ENCODE measurements at places on chromosomes 11 and 22.

DNA sequence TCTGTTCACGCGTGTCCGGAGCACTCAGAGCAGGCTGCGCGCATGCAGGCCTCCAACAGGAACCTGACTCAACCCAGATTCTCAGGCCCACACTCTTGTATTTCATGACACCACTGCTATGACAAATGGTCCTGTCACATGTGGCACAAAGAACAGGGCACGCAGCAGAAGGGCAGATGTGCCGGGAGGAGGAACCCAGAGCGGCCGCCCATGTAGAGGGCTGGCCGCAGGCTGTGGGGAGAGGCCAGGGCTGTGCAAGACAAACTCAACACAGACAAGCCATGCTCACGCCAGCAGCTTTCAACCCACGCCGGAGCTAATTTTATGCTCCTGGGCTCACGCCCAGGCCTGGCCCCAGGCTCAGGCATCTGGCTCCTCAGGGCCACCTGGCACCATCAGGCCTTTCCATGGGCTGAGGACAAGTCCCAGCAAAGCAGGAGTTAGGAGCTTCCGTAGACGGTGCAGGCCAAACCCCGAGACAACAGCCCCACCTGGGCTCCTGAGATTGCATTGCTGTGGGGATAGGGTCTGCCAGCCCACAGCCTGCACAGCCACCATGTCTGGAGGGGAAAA lies 40.0 kb downstream of the DUSP8 start:
- DNase-seq: no peak

- DNase-seq: no peak
Measured at GRCh38 chr11:65389294-65389980, 3.0 kb downstream of the FRMD8 start.

DNA sequence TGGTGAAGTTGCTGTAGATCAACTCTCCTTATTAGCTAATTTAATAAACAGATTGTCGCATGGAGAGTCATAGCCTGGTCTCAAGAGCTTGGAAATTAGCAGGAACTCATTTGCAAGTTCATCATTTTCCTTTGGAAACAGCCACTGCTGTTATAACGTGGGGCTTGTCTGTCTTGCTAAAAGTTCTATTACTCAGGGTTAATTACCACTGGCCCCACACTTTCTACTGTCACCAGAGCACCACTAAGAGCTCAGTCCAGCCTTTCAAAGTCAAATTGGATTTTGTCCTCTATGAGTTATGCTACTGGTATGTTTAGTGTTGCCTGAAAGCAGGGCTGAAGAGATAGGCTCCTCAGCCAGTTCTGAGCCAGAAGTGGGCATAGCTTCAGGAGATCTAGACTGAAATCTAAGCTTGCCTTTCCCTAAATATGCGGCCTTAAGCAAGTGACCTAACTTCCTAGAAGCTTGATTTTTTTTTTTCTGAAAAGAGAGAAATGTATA lies 292.2 kb downstream of the INSC start:
- no peak for DNase-seq

DNA sequence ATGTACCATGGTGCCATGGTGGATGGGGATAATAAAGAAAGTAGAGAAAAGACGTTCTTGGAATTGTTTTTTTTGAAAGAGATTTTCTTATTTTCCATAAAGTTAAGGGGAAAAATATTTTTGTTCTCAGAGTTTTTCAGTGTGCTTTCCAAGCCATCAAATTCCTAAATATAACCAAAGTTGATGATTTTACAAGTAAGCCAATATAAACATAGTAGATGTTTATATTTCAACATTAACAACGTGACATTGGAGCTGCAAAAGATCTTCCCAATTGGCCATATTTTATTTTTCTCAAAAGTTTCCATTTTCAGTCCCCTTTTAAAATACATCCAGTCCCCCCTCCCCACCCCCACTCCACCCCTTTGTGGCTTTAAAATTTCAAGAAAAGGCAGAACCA lies 80.9 kb upstream of the PICALM start:
- no peak for DNase-seq

DNA sequence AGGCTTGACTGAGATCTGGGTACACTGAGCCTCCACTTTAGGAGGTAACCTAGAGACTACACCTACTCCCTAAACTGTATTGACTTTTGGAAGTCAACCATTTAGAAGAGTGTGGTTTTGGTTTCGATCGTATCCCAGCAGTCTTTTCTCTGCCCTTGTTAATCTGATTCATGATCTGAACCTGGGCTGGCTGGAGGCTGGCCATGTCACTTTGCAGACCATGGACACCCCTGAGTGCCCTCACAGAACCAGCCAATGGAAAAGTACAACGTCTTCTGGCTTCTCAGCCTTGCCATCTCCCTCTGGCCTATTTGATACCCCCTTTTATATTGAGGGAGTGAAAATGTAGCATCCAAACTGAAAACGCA lies 10.8 kb downstream of the EHF start:
- DNase-seq: no peak

- no peak for DNase-seq
Measured at GRCh38 chr11:34583818-34584217, 37.1 kb upstream of the EHF start.

DNA sequence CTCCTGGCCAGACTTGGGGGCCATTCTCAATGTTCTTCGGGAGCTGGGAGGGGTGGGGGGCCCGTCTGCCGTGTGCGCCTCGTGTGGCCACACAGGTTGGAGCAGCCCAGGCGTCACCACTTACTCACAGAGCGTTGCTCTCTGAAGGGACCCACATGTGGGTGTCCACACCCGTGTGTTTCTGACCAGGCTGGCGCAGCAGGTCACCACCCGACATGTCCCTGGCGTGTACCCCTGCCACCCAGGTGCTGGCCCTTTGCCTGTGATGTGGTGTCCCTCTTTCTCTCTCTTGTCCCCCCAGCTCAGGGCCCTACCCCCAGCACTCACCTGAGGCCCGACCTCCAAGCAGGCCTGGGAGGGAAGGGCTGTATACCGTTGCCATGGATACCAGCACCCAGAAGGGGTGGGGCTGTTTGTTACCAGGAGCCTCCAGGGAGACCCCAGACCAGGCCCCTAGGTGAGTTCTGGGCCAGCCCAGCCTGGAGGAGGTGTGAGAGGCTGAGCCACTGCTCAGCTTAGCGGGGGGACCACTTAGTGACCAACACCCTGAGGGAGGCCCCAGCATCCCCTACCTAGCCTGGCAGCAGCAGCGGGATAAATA lies 1.4 kb downstream of the LMNTD2 start:
- DNase-seq: no peak

DNA sequence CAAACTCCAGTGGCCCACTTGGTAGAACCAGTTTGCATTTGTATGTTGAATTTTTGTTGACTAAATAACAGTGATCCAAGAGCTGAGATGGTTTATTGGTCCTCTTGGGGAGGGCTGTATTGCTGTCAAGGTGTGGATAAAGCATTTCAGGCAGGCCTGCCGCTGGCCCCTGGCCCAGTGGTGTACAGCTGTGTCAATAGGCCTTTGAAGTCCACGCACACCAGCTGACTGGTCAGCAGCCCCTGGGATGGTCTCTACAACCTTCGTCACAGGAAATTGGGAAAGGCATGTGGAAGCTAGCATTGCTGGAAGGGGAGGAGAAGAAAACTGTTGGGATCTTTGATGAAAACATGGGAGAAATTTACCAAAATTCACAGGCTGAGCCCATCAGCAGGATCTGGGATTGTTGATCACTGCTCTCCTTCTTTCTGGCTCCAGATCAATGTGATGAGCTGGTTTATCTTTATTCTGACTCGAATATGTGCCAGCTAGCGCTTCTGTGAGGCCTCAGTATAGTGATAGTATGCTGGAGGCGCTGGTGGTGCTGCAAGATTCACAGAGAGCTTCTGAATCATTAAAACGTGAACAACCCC lies 12.5 kb upstream of the E2F8 start:
- DNase-seq: no peak

- DNase-seq: no peak
Measured at GRCh38 chr22:40182231-40182835, 4.6 kb downstream of the TNRC6B start.

DNA sequence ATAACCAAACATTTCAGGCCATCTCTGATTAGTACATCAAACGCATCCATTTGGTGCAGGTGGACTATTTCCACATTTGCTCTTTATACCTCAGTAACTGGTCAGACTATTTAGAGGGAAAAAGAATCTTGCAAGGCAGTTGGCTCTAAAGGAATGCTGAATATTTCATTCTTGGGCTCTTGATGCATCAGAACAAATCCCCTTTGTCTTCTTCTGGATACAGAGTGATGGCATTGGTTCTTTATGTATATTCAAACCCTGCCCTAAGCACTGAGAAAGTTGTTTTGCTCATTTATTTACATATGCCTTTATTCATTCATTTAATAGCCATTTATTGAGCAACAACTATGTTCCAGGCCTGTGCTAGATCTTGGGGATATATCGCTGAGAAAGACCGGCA lies 31.1 kb upstream of the RAB30 start:
- no peak for DNase-seq

DNA sequence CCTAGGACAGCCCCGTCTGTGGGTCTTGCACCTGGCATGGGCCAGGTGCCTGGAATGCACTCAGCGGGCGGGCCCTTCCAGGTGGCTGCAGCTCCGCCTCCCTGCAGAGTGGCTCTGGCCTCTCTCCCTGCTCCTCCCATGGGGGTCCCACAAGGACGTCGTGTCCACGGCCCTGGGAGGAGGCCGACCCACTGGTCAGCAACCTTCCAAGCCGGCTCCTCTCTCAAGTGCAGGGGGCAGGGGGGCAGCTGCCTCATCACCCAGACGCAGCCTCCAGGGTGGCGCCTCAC lies 41.9 kb downstream of the CERK start:
- no peak for DNase-seq

GRCh38 chr11:3203221-3204043 lies 15.2 kb downstream of the MRGPRG start:
- no peak for DNase-seq

DNA sequence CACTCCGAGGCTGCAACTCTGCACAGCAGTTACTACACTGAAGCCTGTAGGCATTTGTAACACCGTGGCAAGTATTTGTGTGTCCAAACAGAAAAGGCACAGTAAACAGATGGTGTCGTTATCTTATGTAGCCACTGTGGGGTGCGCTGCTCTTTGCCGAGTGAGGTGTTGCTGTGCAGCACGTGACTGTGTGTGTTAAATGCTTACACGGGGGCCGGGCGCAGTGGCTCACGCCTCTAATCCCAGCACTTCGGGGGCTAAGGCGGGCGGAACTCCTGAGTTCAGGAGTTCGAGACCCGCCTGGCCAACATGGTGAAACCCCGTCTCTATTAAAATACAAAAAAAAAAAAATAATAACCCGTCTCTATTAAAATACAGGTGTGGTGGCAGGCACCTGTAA lies 11.5 kb downstream of the ZBED4 start:
- no peak for DNase-seq

- DNase-seq: no peak
Measured at GRCh38 chr22:37897807-37898206, 8.3 kb upstream of the MICALL1 start.

DNA sequence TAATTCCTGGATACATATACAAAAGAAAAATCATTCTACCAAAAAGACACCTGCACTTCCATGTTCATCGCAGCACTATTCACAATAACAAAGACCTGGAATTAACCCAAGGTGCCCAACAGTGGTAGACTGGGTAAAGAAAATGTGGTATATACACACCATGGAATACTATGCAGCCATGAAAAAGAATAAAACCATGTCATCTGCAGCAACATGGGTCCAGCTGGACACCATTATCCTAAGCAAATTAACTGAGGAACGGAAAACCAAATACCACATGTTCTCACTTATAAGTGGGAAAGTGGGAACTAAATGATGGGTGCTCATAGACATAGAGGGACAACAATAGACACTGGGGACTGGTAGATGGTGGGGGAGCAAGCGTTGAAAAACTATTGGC lies 4.5 kb downstream of the TRPM5 start:
- no peak for DNase-seq

DNA sequence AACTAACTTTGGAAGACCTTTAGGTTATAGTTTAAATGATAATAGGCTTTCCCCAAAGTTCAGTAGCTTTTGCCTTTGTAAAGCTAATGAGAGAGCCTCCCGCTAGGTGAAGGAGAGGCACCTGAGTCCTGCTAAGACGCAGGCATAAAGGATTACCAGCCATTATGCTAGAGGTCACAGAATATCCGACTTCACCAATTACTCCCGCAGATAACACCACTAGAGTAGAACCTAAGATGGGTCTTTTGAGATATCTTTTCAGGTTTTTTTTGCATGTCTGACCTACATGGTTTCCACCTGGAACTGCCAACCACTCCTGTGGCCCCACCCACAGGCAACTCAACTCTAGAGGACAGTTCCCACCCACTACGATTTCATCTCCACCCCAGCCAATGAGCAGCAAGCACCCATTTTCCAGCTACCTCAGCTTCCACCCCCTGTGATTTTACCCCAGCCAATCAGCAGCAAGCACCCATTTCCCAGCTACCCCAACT lies 314.3 kb downstream of the BRD1 start:
- DNase-seq: no peak

DNA sequence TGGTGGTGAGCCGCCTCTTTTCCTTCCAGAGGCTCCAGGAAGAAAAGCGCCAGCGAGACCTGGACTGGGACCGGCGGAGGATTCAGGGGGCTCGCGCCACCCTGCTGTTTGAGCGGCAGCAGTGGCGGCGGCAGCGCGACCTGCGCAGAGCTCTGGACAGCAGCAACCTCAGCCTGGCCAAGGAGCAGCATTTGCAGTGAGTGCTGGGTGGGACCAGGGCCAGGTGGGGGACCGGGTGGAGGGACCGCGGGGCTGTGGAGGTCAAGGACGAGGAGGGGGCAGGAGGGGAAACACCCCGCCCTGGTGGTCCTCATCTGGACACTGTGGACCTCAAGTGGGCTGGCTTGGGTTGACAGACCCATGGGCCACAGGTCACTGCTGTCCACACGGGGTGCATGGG lies 17.4 kb downstream of the RIBC2 start:
- DNase-seq: no peak

DNA sequence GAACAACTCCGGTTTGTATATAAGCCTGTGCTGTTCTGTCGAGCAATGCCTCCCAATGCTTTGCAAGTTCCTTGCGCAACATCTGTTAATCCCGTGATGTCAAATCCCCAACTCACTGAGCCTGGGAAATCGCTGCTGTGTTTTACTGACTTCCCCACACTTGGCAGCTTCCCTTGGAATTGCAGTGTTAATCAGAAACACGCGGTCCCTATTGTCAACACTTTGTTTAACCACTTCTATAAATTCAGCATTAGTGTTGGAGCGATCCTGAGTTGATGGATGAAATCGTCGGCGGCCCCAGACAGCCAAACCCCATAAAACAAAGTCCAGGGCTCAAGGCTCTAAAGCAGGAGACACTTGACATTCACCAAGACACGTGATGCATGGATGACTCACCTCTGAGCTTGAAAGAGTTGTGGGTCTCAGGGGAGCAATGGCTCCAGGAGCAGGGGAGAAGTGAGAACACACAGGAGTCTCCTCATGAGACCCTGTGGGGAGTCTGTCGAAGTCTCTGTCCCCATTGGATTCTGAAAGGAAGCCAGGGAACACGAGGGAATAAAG lies 555.3 kb downstream of the MIAT start:
- no peak for DNase-seq

Data from GM13976 (cell line).